Fibroblast of pulmonary artery (primary cell): ENCODE measurements at places on chromosomes 5 and 9.
A peak's percentile ranks its signal among the peaks of the same experiment; 100 is the strongest.

GRCh38 chr5:127229185-127229889 lies 61.3 kb upstream of the MEGF10 start:
- peak; percentile 35 for DNase-seq

DNA sequence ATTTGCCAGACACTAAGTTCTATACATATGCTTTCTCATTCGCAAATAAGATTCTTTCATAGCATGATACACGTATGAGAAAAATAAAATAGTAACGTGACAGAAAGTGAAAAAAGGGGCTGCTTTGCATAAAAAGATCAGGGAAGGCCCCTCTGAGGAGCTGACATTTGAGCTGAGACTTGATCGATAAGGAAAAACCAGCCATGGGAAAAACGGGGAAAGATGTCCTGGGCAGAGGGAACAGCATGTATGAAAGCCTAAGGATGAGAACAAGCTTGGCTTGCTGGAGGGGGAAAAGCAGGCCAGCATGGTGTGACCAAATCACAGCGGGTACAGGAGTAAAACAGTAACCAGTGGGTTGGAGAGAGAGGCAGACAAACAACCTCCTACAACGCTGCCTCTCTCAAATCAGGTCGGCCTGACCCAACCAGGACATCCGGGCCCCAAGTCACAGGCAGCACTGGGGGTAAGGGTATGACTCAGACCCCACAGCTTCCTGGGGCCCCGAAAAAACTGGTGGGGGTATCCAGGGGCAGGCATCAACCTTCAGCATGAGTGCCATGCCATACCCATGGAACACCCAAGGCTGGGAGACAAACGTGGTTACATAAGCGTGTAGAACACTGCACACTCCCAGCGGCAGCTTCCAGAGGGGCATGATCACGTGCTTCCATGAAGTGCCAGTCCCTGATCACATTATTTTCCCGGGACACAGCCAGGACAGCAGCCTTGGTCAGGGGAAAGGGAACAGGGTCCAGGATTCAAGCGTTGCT lies 2.2 kb downstream of the TNIP1 start:
- DNase-seq: no peak

- DNase-seq: no peak
These were observed 21.6 kb downstream of the NCS1 start for GRCh38 chr9:130193531-130194377.

GRCh38 chr5:135138116-135138850 lies 104.3 kb upstream of the PITX1 start:
- no peak for DNase-seq

- no peak for DNase-seq
These were observed 416.9 kb upstream of the SMARCA2 start for GRCh38 chr9:1598270-1598669.

DNA sequence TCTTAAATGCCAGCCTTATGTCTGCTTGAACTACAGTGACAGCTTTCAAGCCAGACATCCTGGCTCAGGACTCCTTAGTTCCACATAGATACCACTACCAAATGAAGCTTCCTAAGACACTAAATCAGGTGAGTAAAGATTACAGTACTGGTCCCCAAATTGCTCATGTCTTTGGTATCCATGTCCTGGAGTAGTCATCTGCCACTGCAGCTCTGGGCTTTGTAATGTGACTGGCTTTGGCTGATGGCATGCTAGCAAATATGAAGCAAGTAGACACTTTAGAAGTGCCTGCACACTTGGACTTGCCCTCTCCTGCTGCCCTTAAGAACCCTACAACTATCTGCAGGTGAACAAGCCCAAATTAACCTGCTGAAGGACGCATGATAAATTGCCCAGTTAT lies 334.9 kb downstream of the BNC2 start:
- no peak for DNase-seq

GRCh38 chr9:99962680-99963261 lies 56.3 kb downstream of the STX17 start:
- DNase-seq: no peak

GRCh38 chr5:651296-652022 lies 39.3 kb downstream of the CEP72 start:
- DNase-seq: no peak

- DNase-seq: peak; percentile 92
These were observed 27.3 kb upstream of the IL17B start for GRCh38 chr5:149406203-149406978.

- no peak for DNase-seq
These were observed 129.9 kb downstream of the SGCD start for GRCh38 chr5:156456857-156457256.

DNA sequence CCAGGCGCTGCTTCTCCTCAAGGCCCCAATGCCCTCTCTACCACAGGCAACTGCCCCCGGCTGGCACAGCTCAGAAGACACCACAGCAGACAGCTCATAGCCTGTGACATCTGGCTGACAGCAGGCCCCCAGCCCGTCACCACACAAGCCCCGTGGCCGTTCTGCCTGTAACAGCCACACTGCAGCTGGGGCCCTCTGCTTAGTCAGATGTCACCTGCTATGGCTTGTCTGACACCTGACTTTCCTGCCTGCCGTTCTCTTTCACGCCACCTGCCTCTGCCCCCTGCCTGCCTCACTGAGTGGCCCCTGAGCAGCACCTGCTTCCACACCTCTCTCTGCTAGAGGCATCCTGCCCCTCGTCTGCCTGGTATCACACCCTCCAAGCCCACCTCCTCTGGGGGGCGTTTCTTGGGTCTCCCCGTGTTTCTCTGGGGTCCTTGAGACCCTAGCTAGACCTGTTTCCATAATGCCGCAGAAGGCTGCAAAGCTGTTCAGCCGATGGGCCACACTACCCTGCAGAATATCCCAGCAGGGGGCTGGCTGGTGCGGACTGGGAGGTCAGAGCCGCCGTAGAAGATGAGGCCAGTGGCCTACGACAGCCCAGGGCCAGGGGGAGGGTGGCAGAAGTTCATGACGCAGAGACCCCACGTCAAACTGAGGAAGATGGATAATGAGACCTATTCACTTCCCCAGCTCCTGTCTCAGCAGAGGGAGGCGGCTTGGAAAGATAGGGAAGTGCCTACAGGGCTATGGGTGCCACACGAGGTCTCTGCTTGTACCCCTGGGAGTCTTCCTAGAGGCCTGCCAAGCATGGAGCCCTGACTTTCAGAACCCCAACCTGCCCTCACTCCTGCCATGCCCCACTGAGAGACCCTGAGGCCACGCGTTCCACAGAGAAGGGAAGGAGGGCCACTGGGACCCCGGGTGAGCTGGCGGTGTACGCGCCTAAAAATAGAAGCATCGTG lies 95.1 kb downstream of the ZNF354C start:
- DNase-seq: no peak

- no peak for DNase-seq
These were observed 18.8 kb upstream of the KIF2A start for GRCh38 chr5:62287237-62287636.

GRCh38 chr9:128146591-128147120 lies 2.6 kb upstream of the LCN2 start:
- no peak for DNase-seq

DNA sequence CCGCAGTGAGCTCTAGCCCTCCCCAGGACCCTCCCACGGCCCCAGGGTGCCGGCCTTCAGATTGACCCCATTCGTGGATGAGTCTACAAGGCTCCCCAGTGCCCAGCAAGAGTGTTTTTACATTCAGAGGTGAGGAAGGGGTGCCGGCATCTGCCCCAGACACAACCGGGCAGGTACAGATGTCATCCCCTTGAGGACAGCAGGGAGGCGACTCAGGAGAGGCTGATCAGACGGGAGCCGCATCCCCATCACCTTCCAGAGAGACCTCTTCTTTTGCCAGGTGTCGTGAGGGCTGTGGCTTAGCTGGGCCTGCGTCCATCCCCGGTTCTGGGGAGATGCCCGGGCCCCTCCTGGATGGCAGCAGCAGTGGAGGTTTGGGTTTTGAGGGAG lies 4.3 kb upstream of the LRRC14B start:
- no peak for DNase-seq

- no peak for DNase-seq
These were observed 367.8 kb downstream of the TLE1 start for GRCh38 chr9:81321551-81321950.

DNA sequence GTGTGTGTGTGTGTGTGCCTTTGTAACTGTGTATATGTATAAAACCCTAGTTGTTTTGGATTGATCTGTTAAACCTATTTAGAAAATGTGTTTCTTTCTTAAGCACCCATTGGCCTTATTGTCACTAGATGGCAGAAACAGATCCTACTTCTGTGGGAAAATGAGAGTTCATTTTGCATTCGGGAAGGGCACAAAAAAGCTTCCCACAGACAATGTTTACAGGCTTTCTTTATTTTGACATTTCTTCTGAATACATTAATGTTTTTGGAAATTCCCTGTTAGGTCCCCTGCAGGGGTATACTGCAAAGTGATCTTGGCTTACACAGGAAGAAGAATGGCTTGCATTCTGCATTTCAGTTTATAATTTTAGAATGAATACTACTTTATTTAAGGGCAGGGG lies 481.8 kb upstream of the ARRDC3 start:
- no peak for DNase-seq

GRCh38 chr5:13957032-13957645 lies 12.7 kb upstream of the DNAH5 start:
- peak; percentile 67 for DNase-seq

DNA sequence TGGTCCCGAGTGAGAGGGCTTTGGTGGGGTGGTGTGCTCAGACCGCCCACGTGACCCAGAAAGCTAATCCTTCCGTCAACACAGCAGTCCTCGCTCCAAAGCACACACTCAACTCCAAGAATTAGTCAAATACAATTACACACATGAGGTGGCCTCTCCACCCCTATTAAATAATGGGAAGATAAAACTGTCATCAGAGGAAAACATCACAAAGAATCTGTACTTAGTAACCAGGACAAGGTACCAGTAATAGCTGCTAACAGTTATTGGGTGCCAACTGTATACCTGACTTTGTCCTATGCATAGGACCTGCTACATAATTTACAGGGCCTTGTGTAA lies 222.8 kb downstream of the HSPA4 start:
- DNase-seq: no peak

DNA sequence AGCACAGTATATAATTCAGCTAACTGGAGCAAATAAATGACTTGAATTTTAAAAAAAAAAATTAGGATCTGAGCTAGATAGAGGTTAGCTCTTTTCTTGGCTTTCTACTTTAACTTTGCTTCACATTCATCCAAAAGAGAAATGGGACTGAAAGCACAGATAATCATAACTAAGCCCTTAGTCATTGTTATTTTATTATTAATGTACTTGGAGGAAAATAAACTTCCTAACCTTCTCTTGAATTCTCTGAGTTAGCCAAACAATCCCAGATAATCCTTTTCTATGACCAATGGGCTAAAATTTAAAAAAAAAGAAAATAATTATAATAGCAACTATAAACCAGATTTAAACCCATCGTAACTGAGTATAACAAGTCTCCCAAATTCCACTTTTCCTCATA lies 57.6 kb upstream of the RASA1 start:
- DNase-seq: no peak

DNA sequence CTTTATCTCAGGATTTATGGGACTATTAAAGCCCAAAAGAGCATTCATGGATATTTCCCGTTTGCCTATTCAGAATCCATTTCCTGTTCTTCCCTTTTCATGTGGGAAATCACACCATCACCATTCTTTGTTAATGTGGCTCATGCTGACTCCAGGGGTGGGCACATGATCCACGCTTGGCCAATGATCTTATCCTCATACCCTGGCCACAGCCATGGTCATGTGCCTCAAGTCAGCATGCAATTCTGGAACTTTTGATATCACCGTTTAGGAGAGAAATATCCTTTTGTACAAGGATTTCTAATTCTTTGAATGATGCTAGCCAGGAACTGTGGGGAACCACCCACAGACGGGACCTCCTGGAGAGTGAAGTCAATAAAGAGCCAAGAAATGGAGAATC lies 272.2 kb downstream of the PRELID2 start:
- no peak for DNase-seq

DNA sequence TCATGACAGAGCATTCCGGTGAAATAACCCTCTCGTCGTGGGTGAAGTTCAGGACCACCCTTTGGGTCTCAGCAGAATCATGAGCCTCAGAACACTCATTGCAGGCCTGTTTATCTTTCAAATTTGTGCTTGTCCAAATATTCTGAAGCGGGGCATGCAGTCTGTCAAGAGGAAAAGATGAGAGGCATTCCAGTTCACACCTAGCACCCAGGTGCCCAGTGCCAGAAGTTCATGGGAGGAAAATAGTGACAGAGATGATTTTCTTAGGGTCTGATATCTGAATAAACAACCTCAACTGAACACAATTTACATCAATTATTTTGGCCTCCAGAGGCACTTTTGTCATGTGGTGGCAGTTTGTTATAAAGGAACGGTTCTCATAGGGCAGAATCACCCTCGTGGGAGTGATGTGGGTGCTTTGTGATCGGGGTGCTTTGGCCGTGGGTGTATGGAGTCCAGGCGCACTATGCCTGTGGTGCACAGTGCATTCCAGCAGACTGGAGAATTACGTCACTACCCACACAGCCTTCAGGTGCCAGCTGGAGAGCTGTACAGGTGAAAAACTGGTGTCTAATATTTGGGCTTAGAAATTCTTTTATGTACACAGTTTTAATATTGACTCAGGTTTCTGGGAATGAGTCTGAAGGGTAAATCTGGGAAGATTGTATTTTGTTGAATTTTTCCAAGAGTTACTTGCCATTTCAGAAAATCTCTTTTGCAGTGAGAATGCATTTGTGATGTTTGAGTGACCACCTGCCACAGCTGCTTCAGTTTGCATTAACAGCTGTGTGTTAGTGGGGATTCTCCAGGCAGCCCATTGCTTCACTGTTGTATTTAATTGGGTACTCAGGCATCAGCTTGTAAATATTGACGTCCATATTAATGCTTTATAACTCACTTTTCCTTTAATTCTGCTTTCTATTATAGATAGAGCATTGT lies 289.3 kb downstream of the FANCC start:
- no peak for DNase-seq

- peak; percentile 18 for DNase-seq
These were observed 97.2 kb downstream of the TRIO start for GRCh38 chr5:14240359-14240758.

DNA sequence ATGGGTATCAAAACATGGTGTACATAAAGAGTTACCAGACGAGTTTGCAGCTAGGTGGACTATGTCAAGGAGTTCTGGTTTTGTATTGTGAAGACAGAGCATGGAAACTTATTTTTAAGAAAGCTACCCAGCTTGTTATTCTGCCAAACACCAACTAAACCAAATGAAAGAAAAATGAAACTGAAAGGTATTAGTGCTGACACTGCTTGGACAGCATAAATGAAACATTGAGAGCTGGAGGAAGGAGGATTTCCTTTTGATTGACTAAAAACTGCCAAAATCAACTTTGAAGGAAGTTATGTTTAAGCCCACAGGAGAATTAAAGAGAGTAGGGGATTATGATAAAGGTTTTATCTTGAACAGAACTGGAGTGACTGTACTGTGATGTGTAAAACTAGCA lies 766.2 kb downstream of the PTPRD start:
- DNase-seq: no peak

DNA sequence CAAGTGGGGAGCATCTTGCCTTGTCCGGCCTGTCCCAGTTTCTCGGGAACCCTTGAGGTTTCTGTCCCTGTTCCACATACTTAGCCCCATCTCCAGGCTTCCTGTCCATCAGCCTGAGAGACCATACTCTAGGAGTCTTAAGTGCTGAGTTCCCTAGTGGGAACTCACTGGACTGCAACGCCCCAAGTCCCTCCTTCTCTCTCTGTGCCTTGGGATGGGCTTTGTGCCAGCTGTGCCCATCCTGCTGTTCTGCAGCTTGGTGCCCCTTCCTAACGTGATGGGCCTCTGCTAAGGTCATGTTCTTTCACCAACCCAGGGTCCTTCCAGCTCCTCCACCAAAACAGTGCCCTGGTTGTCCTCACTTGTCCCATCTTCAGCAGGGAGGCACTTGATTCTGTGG lies 222.3 kb upstream of the ANKRD55 start:
- no peak for DNase-seq
